Adipocyte (in vitro differentiated cells): ENCODE measurements at places on chromosomes 6 and 20.

DNA sequence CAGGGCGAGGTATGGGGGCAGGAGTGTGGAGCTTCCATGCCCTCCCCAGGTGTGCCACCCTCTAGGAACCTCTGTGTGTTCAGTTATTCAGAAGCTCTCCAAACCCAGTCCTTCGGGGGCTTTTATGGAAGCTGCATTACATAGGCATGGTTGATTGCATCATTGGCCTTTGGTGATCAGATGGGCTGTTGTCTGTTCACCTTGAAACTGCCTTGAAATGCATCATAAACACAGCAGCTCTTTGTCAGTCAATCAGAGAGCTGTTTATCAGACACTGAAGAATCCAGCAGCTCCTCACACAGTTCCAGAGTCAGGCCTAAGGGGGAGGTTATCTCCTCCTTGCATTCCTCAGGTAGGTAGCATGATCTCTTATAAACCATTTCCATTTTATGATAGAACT lies 62.4 kb downstream of the E2F3 start:
- DNase-seq = no peak

DNA sequence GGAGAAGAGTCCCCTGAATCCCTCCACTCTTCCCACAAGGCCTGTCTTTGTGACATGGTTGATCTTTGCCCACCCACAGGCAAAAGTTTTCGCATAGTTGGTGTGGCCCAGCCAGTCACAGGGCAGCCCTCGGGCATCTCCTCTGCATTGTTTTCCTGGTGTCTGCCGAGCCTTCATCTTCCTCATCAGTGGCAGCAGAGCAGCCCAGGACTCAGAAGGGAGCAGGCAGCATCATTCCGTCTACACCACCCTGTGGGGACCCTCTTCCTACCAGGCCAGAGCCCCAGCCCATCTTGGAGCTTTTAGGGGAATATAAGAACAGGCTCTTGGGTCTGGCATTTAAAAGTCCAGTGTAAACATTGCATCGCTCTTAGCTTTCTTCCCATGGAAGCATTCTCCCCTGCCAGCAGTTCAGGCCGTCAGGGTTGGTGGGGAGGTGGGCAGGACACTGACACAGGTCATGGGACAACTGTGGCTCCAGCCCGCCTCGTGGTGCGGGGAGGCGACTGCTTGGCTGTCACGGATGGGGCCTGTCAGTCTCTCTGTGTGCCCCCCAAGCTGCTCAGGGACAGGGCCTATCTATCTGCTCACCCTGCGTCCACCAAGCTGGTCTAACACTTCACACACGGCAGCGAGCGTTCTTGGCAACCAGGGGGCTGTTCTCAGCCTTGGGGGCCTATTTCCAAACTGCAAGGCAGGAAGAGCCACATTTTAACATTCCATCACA lies 38.3 kb downstream of the PDRG1 start:
- DNase-seq = no peak

DNA sequence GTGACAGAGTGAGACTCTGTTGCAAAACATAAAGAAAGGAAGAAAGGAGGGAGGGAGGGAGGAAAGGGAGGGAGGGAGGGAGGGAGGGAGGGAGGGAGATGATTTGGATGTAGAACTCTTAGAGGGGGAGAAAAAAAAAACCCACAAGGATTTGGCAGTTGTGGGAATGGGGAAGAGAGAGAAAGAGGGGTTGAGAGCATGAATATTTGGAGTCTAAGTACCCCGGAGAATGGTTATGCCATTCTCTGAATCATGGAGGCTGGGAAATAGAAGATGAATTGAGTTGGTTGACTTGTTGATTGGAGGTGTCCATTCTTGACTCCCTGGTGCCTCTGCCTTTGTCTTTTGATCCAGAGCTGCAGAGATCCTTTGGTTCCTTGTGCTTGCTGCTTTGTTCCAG lies 35.7 kb downstream of the RALY start:
- DNase-seq = no peak

- no peak for DNase-seq
Measured at GRCh38 chr6:44685213-44685612, 297.7 kb downstream of the CDC5L start.

DNA sequence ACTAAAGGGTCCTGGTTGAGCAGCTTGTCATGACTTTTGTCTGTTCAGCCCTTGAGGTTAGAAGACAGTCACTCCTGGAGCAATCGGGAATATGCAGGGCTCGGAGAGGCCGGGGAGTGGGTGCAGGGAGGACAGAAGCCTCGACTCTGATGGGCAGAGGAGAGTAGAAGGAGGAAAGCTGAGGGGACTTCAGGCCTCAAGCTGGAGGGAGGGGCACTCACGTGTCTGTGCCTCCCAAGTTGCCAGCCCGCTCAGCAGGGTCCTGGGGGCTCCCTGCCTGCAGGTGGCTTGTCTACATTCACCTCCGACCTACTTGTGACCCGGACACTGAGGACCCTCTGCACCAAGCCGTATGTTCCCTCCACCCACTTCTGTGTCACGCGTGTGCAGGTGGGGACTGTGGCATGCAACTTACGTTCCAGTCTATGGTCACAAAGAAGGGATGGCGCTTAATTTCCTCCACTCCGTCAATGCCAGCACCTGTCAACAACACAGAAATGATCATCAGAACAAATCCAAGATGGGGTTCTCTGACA lies 86.8 kb upstream of the MPC1 start:
- DNase-seq = no peak

DNA sequence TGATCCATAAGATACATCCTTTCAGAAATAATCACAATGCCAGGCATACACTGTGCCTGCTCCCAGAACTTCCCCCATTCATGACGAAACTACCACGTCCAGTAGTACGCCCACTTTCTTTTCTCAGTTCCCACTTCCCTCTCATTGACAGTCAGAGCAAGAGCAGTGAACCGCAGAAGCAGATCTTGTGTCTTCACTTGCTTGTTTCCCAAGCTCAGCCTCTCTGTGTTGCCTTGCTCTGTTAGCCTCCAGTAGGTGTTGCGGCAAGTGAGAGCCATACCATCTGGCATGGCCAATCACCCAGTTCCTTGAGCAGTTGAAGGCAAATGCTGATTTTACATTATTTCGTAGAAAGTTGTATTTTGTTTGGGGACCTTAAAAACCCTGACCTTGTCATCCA lies 11.7 kb downstream of the UST start:
- no peak for DNase-seq

GRCh38 chr6:155383913-155384312 lies 69.6 kb upstream of the TFB1M start:
- peak; percentile 27 for DNase-seq

DNA sequence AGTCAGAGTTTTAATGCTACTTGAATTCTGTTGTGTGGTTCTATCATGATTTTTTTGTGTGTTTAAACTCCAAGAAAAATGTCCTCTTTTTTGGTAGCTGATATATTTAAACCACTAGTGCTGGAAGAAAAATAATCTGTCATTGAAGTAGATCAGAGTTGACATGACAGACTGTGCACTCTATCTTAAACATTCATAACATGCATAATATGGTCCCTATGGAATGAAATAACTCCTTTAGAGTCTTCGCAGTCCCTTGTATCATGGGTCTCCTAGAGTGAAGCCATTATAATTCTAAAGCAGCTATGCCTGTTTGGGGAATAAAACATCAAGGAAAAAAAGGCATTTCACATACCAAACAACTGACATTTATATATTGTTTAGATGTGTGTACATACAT lies 282.7 kb upstream of the CITED2 start:
- no peak for DNase-seq

GRCh38 chr20:49323622-49324238 lies 45.9 kb upstream of the ZNFX1 start:
- peak; percentile 90 for DNase-seq

DNA sequence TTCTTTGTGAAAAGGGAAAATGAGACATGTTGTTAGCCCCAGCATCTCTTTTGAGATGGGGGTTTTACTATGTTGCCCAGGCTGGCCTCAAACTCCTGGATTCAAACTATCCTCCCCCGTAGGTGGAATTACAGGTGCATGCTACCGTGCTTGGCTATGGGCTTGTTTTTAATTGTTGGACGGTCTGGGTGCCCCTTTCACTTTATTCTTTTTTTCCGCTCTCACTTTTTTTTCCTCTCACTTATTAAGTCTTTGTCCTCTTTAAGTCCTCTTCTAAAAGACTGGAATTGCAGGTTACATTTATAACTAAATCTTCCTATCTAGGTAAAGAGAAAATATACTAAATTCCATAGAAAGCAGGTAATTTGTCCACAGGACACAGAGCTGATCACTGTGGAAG lies 18.8 kb upstream of the PRDM13 start:
- no peak for DNase-seq
